ENCODE measurements at places on chromosomes 12 and 14. TPM values are rescaled to one million over a fixed set of nuclear protein-coding genes. Genes with fewer than 3 reads are reported as not detected.

- no peak for DNase-seq
Measured at GRCh38 chr12:109222062-109222461, 87.0 kb downstream of the FOXN4 start.

DNA sequence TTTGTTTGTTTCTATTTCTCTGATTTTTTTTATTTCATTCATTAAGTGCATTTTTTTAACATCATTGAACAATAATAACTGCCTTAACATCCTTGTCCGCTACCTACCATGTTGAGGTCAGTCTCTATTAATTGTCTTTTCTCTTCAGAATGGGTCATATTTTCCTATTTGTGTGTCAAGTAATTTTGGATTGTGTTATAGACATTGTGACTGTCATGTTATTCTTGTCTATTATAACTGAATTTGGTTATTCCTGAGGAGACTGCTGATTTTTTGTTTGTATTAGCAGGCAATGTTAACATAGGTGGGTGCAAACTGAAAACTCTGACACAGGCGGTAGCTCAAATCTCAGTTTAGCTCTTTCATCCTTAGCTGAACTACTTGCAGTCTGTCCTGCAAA is 169.9 kb downstream of the DICER1 start:
- DNase-seq = no peak

GRCh38 chr14:101286271-101287018 is 274.9 kb upstream of the DIO3 start:
- no peak for DNase-seq

The CBLN3 gene
- total RNA-seq = 8.3 TPM

The FSCB gene
- total RNA-seq = not detected

The UBE3B gene
- 45.4 TPM for total RNA-seq

Measured in PC-9 (cell line).